ENCODE measurements at places on chromosomes 5 and 9.

- DNase-seq, result no peak
Observed at GRCh38 chr9:8622222-8622802, 822.7 kb upstream of the DMAC1 start.

GRCh38 chr9:9750719-9751118, 862.1 kb downstream of the PTPRD start:
- no peak for DNase-seq

DNA sequence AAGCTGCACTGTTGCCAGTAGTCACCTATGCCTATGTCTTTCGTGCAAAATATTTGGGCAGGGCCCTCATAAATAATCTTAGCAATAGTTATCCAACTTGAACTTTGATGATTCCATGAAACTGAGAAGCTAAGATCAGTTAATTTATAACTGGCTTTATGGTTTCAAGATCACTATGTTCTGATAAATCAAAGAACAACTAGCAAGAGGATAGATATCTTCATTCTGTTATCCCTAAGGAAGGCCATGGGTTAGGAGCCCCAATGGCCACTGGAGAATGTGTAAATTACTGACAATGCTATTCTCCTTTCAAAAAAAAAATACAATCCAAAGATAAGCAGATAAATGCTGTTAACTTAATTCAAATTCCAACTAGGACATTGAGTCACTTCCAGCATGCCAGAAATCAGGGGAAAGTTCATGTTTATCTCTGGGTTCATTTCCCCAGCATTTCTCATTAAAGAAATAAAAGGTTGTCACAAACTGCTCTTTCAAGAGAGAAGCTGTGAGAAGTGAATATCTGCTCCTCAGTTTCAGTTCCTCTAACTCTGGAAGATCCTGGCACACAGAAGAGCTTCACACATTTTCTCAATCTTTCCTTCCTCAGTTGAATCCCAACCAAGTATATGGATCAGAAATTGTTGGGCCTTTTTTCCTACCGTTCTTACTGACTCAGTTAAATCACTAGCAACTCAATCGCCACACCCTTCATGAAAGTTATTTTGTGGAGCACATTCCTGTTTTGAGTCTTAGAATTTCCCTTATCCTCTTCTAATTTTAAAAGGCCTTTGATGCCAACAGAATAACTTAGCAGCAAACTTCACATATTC, 59.6 kb upstream of the SLC1A1 start:
- no peak for DNase-seq

GRCh38 chr9:133572821-133573361, 36.3 kb downstream of the FAM163B start:
- no peak for DNase-seq

DNA sequence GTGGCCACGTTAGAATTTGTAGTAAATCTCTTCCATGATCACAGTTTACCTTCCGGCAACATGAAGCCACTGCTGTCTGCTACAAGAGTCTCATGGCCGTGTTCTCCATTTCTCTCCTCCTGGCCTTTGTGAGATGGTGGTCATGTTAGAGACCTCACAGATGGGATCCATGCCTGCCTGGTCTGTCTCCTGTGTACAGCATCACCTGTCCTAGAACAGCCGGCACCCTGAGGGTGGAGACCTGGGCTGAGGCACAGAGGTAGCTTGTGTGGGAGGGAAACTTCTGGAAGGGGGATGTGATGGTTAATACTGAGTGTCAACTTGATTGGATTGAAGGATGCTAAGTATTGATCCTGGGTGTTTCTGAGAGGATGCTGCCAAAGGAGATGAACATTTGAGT, 3.1 kb upstream of the FCN2 start:
- no peak for DNase-seq

- no peak for DNase-seq
Observed at GRCh38 chr9:130128251-130128650, 44.0 kb upstream of the NCS1 start.

DNA sequence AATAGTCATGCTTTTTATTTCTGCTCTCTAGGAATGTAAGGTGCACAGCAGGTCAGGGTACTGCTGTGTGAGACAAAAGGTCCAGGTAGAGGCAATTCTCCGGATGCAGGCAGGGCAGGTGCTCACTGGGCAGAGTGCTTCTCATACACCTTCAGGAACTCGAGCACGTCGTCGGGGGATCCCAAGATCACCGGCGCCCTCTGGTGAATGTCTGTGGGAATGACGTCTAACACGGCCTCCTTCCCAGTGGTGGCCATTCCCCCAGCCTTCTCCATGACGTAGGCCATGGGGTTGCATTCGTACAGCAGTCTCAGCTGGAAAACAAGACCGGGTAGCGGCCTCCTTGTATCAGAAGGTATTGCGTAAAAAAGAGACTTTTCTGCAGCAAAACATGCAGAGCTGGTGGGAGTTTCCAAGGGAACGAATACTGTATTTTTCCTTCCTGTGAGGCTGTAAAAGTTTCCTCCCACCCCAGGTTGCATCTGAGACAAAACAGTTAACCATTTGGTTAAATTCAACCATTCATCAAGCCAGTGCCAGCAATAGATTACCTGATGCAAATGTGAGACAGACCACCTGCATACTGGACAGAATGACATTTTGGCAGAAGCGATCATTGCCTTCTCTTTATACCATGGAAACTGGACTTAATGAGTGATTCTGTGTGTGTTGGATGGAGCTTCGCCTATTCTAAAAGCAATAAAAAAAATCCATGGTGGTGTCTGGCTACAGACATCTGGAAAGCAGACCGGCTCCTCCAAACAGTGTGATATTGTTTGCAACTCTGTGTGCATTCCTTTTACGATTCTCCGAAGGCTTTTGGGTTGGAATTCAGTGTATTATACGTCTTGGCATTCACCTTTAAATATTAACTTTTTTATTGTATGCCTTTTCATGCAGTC, 9.9 kb upstream of the FBP2 start:
- peak; percentile 93 for DNase-seq

GRCh38 chr5:103927739-103928138, 365.1 kb upstream of the NUDT12 start:
- DNase-seq, result no peak

- DNase-seq, result no peak
Observed at GRCh38 chr5:91848453-91848852, 465.3 kb upstream of the ARRDC3 start.

- no peak for DNase-seq
Observed at GRCh38 chr9:114914139-114914538, 16.3 kb downstream of the TNFSF8 start.

GRCh38 chr9:86303316-86303975, 21.1 kb upstream of the ISCA1 start:
- DNase-seq, result peak; percentile 15

DNA sequence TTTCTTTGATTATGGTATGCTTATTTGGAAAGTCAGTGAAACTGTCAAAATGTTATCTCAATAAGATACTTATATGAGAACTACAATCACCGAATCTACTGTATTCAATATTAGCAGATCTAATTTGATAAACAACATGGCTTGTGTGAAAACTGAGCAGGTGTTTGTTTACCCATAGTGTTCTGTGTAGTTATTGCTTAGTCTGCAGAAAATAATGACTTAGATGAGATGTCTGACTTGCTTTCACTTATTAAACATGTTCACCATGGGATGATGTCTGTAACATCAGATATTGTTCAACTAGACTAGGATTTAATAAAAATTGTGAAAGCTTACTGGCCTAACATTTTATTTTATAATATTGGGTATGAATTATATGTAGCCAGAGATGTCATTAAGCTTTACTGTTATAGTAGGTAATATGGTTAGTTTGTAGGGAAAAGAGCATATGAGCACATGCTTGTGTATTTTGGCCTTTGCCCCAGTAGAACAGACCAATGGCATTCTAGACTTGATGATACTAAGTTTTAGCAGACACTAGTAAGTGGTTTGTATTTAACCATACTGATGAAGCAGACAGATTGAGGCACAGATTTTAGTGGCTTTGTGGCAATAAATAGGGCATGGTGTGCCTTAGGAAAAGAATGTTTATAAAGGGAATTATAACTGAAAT, 16.4 kb downstream of the SUB1 start:
- no peak for DNase-seq
